ENCODE measurements at places on chromosomes 3 and 15.

GRCh38 chr3:140176526-140176925, 241.5 kb downstream of the CLSTN2 start:
- H3K4me1 ChIP-seq: no peaks in the 10 kb centered on the region
- H3K4me3 ChIP-seq: no peak overlapping the region
- DNase-seq: no peak
- no peaks in the 10 kb centered on the region for H3K27me3 ChIP-seq
- H3K36me3 ChIP-seq: no peaks in the 10 kb centered on the region

- no peak overlapping the region for H3K27ac ChIP-seq
- H3K4me1 ChIP-seq: peaks cover 17% of the 10 kb centered on the region
- no peak for DNase-seq
- no peaks in the 10 kb centered on the region for H3K36me3 ChIP-seq
- no peaks in the 10 kb centered on the region for H3K27me3 ChIP-seq
- no peak overlapping the region for H3K4me3 ChIP-seq
These were observed 28.4 kb upstream of the SLC2A2 start for GRCh38 chr3:171054921-171055320.

DNA sequence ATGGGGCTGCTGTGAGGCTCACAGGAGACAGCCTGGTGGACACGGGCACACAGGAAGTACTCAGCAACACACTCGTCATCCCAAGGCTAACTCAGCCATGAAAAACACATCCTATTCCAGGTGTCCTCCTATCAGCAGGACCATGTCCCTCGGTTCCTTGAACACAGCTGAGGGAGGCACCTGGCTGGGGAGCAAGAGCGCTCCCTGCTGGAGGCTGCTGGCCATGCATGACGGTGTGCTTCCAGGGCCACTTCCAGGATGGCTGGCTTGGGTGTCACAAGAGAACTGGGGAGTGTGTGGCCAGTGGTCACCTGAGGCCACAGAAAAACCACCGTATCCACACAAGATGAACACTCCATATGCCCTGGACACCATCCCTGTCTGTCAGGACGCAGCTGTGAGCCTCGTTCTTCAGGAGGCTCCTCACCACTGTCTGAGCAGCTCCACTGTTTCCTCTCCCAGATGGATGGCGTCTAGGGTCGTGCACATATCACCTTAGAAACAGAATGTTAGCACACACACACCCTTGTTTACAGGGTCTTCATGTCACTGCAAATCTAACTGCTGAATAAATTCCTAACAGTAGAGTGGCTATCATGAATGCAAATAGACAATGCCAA, 31.0 kb downstream of the POC1A start:
- no peaks in the 10 kb centered on the region for H3K27me3 ChIP-seq
- no peak overlapping the region for H3K27ac ChIP-seq
- peak; percentile 81 for DNase-seq
- no peak overlapping the region for H3K4me3 ChIP-seq
- peaks cover 16% of the 10 kb centered on the region for H3K4me1 ChIP-seq

DNA sequence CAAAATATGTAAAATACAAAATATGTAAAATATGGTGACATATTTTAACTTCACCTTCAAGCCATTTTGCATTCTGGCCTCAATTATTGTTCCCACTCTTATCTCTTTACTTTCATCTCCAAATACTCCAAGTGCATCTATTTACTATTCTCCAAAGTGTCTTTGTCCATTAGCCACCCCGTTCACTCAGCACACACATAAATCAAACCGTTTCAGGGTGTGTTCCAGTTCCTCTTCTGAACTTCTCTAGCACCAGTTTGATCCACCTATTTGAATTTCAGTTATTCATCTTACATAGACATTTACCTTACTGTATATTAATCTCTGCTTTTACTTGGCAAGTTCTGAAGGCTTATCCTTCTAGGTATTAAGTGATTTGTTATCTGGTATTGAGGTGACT, 45.1 kb downstream of the SGO1 start:
- no peaks in the 10 kb centered on the region for H3K36me3 ChIP-seq
- no peaks in the 10 kb centered on the region for H3K4me1 ChIP-seq
- H3K27ac ChIP-seq: no peak overlapping the region
- DNase-seq: no peak

DNA sequence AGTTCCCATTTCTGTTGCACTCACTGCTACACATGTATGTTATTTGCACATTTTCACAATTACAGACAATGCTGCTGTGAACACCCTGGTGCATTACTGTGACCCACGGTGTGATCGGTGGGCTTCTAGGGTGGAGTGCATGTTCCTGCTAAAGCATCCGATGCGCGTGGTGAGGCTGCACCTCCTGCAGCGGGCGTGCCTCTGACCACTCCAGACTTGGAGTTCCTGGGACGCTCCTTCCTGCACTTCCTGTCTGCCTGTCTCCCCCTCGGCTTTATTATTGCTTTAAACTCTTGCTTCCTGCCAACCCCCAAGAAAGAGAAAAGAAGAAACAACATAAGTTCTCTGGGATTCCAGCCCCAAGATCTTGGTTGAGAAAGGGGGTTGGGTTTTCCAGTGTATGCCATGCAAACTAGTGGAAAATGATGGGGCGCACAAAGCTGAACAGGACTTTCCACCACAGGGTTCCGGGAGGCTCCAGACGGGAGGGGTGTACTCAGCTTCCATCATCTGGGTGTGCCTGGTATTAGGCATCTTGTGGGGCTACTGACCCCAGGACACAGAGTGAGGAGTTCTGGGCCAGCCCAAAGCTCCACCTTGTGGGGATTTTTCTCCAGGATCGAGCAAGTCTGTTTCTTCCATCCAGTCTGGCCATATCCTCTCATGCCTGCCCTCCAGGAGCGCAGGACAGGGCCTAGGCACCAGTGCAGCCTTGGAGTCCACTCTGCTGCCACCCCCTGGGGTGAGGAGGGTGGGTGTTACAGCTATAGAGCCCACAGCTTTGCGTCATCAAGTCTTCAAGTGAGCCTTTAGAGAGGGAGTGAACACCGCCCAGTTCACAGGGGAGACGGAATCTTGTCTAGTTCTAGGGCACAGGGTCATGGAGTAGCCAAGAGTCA, 11.2 kb downstream of the RPL32 start:
- H3K4me1 ChIP-seq: peaks cover 7% of the 10 kb centered on the region
- no peak for DNase-seq
- no peaks in the 10 kb centered on the region for H3K27me3 ChIP-seq
- H3K36me3 ChIP-seq: peaks cover 26% of the 10 kb centered on the region

DNA sequence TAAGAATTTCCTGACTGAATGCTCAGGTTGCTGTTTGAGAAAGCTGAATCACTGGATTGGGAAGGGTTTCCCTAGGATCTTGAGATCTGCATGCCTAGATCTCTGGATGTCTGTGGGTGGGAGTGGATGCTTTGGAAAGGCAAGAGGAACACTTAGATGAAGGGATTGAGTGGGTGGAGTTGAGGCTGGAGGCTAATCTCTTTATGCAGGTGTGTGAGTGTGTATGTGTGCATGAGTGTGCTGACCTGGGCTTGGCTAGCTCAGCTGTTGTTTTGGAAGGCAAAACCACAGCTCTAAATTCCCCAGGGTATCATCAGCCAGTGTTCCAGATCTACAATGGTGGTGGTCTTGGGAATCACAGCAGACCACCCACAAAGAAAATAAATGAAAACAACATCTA, 60.5 kb downstream of the CLDN1 start:
- no peak overlapping the region for H3K4me3 ChIP-seq
- H3K27ac ChIP-seq: no peak overlapping the region
- H3K27me3 ChIP-seq: no peaks in the 10 kb centered on the region
- no peak for DNase-seq
- H3K4me1 ChIP-seq: no peaks in the 10 kb centered on the region
- no peaks in the 10 kb centered on the region for H3K36me3 ChIP-seq

DNA sequence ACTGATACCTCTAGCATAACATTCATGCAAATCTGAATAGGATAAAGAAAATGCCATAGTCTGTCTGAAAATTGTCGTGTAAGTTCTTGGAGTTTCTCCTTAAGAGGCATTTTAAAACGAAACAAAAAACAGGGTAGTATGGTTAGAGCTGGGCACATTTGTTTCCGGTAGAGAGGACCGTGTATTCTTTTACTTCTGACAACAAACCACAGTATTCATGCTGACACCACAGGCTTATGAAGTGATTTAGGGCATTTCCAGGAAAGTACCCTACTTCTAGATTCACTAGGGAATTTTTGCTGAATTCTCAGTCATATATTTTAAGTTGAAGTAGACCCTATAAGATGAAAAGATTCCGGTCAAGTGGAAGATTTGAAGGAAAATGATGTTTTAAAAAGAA, 541.3 kb downstream of the UNC13C start:
- H3K4me1 ChIP-seq: no peaks in the 10 kb centered on the region
- H3K36me3 ChIP-seq: no peaks in the 10 kb centered on the region
- H3K27me3 ChIP-seq: no peaks in the 10 kb centered on the region
- no peak for DNase-seq

- H3K36me3 ChIP-seq: peaks cover 3% of the 10 kb centered on the region
- H3K4me1 ChIP-seq: peaks cover 4% of the 10 kb centered on the region
- no peaks in the 10 kb centered on the region for H3K27me3 ChIP-seq
- H3K27ac ChIP-seq: no peak overlapping the region
These were observed 5.9 kb downstream of the MESP2 start for GRCh38 chr15:89781891-89782618.

DNA sequence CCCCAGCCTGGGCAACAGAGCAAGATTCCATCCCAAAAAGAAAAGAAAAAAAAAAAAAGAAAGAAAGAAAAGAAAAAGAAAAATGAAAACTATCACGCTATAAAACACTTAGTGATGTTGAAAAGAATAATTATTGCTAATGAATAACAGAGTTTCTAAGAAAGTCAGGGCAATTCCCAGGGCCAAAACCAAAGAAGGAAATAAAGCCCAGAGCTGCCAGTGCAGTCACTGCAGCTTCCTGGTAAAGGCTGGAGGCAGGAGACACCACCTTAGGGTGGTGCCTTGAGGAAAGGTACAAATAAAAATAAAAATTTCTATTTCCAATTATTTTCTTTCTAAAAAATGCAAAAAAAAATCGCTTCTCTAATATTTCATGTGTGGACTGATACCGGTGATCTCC, 19.7 kb upstream of the UACA start:
- H3K27ac ChIP-seq: no peak overlapping the region
- DNase-seq: no peak
- H3K27me3 ChIP-seq: no peaks in the 10 kb centered on the region
- no peaks in the 10 kb centered on the region for H3K36me3 ChIP-seq
- H3K4me1 ChIP-seq: peaks cover 10% of the 10 kb centered on the region

DNA sequence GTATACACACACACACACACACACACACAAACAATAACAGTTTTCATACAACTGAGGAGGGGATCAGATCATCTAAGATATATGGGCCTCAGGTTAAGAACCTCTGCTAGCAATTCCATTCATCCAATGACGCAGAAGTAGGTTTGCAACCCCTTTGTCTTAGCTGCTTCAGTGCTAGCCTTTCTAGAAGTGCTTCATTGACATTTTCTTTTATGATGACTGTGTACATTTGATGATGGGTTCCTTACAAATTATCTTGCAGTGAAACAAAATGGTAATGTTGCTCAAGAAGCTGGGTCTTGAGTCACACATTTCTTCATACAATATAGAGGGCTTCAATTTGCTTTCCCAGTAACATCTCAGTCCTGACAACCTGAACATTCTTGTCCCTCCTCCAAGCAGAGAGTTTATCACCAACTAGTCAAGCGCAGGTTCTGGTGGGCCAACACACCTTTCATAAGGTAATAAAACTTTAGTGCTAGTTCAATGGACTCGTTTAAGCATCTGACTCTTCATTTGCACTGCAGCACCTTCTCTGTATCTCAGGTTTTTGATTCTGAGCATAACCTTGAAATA, 269.5 kb downstream of the CNTN3 start:
- H3K27ac ChIP-seq: no peak overlapping the region
- no peak for DNase-seq
- H3K4me3 ChIP-seq: no peak overlapping the region
- no peaks in the 10 kb centered on the region for H3K36me3 ChIP-seq

DNA sequence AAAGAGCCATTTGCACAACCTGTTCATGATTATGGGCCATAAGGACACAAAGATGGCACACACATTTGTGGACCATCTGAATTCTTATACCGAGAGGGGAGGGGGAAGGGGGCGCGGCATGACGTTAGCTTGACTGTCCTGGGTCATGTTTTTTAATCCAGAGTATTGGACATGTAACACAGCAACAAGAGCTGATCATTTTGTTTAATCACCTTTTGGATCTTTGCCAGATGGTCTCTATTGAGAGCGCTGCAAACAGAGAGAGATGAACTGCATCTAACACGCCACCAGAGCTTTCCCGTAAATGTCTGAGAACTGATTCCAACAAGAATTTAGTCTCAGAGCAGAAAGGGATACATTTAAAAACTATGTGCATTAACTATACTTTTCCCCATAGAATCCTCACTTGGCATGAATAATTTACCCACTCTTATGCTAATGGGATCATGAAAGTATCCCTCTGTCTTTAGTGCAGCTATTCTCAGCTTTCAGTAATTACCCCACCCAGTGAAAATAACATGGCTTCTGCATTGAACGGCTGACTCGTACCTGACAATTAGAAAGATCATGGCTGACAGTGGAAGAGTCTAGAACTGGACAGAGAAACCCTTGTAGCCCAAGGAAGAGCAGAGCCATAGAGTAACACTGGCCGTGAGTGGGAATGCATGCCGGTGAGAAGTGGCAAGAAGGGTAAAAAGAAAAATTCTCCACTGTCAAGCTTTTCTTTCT, 22.6 kb downstream of the MEIS2 start:
- H3K27ac ChIP-seq: no peak overlapping the region
- H3K4me3 ChIP-seq: no peak overlapping the region
- DNase-seq: no peak
- H3K36me3 ChIP-seq: peaks cover 4% of the 10 kb centered on the region

DNA sequence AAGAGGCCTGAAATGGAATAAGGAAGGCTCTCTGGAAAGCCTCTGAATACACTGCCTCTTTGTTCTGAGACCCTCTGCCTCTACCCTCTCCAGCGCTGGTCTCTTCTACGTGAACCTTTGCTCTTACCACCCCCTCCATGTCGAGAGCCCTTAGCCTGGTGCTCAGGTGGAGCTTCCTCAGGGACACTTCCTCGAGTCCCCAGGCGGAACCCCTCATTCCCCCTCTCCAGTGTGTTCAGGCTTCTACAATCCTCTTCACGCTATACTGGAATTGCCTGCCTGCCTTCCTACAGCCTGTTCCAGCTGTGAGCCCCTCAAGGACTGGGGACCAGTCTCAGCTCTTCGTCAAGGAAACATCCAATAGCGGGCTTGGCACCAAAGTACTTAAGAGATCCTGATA, 7.4 kb downstream of the STIMATE start:
- no peak for DNase-seq
- H3K36me3 ChIP-seq: peaks cover 1% of the 10 kb centered on the region
- H3K4me1 ChIP-seq: peaks cover 3% of the 10 kb centered on the region
- H3K27ac ChIP-seq: no peak overlapping the region
- H3K27me3 ChIP-seq: no peaks in the 10 kb centered on the region

- no peaks in the 10 kb centered on the region for H3K36me3 ChIP-seq
- DNase-seq: no peak
- H3K27me3 ChIP-seq: no peaks in the 10 kb centered on the region
- H3K4me3 ChIP-seq: no peak overlapping the region
- no peak overlapping the region for H3K27ac ChIP-seq
These were observed 42.7 kb downstream of the STT3B start for GRCh38 chr3:31575448-31575847.

- H3K4me3 ChIP-seq: no peak overlapping the region
- no peaks in the 10 kb centered on the region for H3K27me3 ChIP-seq
- no peaks in the 10 kb centered on the region for H3K4me1 ChIP-seq
- no peak overlapping the region for H3K27ac ChIP-seq
These were observed 198.6 kb upstream of the PLSCR5 start for GRCh38 chr3:146803745-146804144.

GRCh38 chr3:117625174-117625573, 915.6 kb downstream of the TUSC7 start:
- no peaks in the 10 kb centered on the region for H3K27me3 ChIP-seq
- DNase-seq: no peak
- H3K4me1 ChIP-seq: peaks cover 36% of the 10 kb centered on the region
- no peaks in the 10 kb centered on the region for H3K36me3 ChIP-seq
